ENCODE measurements at places on chromosomes 7 and 10.
A peak's percentile ranks its signal among the peaks of the same experiment; 100 is the strongest.

DNA sequence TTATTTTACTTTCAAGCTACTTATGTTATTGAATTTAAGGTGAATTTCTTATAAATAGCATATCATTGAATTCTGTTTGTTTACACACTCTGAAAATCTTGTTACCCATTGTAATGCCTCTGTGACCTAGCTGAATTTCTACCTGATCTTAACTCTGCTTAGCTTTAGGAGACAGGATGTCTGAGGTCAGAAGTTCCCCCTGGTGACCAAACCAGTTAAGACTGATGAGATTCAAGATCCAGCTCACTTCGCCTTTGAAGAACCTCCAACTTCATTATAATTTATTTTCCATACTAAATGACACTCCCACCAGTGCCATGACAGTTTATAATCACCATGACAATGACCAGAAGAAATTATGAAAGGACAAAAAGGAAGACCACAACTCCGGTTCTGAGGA is 213.4 kb upstream of the CDC14C start:
- DNase-seq, result no peak

- DNase-seq, result peak; percentile 24
Measured at GRCh38 chr7:38398725-38399321, 125.4 kb upstream of the TARP start.

DNA sequence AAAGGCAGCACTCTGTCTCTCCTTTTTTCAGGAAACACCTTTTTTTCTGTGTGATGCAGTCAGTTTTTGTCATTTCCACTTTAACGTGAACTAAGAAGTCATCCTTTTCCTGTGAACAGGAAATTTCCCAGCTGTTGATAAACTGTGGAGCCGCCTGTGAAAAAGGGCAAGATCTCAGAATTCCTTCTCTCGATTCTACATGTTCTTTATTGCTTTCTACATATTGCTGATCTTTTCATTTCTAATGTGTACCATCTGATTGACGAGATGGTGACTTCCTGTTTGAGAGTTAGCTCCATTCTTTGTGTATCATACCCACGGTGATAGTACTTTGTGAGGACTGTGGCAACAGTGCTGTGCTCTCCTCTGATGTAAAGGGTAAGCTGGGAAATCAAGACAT is 50.4 kb downstream of the ADD3 start:
- DNase-seq, result no peak

GRCh38 chr7:55548295-55548731 is 24.0 kb downstream of the VOPP1 start:
- DNase-seq, result no peak

DNA sequence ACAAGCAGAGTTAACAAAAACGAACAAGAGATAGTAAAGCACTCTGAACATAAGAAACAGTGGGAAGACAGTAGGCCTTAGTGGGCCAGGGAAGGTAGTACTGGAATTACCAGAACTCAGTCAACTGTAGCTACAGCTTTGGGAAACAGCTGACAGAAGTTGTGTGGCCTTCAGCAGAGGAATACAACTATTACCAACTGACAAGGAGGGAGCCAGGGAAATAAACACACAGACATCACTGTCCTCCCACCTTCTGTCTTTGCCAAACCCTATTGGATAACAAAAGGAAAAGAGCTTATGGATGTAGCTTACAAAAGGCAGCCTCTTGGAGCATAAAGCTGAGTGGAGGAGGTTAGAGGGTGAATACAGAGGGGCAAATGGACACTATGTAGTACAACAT is 15.4 kb downstream of the MICU1 start:
- DNase-seq, result no peak

DNA sequence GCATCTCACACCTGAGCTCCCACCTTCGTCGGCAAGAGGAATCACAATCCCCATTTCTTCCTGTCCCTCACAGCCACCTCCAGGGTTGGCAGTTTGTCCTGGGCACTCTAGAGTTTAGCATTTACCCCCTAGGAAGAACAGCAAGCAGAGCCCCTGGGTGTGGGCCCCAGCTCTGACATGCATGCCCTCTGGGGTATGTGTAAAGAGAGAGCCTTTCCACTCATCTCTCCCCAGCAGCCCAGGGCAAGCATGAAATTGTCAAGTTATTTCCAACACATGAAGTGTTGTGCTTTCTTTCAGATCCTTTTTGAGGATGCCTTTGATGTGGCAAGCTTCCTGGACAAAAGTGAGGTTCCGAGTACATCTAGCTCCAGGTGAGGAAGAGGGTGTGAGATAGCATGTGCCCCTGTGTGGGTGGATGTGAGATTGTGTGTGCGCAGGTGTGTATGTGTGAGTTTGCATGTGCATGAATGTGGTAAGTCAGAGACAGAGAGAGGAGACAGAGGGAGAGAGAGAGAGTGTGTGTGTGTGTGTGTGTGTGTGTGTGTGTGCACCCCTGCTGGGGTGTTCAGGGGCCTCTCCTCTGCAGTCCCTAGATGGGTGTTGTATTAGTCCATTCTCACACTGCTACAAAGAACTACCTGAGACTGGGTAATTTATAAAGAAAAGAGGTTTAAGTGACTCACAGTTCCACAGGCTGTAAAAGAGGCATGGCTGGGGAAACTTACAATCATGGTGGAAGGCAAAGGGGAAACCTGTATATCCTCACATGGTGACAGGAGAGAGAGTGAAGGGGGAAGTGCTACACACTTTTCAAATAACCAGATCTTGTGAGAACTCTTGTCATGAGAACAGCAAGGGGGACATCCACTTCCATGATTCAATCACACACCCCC is 18.1 kb downstream of the STRA8 start:
- no peak for DNase-seq

Data from NCI-H1092 (cell line).